ENCODE measurements at places on chromosomes 2 and 18.

- no peak for DNase-seq
Observed at GRCh38 chr18:59605633-59606192, 91.5 kb downstream of the CCBE1 start.

GRCh38 chr2:205034034-205034433 is 488.8 kb downstream of the PARD3B start:
- peak; percentile 45 for DNase-seq

DNA sequence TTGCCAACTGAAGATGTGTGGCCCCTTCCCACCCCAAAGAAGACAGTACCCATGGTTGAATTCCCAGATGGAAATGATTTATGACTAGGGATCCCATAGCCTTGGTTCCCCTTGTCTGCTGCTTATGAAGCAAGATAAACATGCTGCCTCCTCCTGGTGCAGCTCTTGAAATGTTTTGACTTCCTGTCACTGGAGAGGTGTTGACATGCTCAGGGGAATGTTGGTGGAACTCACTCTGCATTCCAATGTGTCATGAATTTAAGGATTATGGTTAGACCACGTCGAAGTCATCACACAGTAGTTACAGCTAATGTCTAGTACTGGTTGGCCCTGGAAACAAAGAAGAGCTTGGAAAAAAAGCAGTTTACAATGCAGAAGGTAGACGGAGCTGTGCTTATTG is 69.0 kb upstream of the FAM110C start:
- no peak for DNase-seq

GRCh38 chr2:197926673-197927072 is 122.3 kb downstream of the PLCL1 start:
- no peak for DNase-seq

DNA sequence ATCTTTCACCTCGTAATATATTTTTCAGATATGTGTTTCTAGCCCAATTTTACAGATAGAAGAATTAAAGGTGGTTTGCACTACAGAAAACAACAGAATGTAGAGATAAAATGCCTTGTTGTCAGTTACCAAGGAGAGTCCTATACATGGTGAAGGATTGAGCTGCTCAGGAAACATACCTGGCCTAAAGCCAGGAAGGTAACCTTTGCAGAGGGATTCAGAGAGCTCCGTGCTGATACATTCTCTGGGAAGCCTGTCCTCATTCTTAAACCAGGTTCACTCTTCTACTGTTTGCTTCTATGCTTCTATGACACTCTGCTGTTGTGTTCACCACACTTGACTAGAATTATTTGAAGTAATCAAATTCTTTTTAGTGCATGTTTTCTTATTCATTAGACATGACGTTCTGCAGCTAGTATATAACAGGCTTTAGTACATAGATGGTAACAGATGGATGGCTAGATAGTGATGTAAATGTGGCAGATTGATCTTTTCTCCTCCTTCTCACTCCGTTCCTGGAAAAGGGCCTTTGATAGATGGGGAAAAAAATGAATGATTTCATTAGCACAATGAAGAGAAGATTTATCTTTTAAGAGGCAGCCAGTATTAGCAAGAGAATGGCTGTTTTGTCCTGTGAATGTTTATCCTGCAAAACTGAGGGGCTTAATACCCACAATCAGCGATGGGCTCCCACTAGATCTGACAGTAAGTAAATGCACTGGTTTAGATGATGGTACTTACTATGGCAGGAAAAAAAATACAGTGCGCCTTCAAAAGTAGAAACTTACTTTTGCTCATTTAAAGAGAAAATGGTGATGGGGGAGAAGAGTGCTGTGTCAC is 589.6 kb upstream of the FAM98A start:
- DNase-seq = no peak

DNA sequence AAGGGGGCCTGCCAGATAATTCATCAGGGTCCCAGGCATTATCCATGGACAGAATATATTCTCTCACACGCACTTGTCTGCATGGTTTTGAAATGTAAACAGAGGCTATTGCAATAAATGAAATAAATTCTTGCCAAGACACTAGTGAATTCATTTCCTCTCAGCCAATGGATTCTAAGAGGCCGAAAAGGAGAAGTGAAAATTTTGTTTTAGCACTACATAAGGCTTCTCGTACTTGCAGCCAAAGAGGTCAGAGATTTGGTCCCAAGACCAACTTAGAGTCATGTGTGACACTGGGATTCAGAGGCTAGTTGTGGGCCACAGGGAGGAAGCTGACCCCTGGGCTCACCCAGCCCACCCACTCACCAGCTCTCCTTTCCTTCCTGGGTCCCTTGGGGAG is 184.1 kb upstream of the GLI2 start:
- DNase-seq = no peak

DNA sequence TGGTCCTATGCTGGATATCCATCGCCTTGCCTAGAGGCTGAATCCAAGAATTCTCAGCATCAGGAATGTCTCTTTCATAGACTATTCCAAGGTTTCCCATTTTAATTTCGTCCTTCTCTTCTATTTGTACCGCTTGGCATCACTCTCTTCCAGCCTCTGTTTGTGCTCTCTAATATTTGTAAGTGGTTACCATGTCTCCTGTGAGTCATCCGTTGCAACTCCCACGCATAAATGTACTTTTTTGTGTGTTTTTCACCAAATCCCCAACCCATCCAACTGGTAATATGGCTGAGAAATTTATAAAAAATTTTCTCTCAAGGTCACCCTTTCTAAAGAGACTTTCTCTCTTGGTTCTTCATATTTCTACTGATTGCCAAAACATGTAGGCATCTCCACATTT is 21.8 kb downstream of the COLEC12 start:
- no peak for DNase-seq

GRCh38 chr2:106816974-106817373 is 69.0 kb downstream of the ST6GAL2 start:
- no peak for DNase-seq

DNA sequence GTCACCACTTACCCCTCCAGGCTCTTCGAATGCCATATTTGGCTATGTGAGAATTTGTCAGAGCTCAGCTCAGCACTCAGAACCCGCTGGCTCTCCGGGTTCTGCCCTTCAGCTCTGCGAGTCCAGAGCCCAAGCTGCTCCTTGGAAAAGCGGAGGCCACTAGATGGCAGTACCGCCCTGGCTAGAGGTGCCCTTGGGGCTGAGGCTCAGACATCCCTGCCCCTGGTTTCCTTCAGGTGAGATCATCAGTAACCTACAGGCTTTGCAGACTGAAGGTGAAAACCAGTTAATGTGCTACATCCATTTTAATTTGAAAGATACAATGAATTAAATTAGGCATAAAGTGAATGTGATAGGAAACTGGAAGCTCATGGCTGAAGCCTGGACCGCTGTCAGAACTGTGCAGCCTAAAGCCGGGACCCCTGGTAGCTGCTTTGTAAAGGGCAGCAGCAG is 285.6 kb downstream of the AGAP1 start:
- no peak for DNase-seq

DNA sequence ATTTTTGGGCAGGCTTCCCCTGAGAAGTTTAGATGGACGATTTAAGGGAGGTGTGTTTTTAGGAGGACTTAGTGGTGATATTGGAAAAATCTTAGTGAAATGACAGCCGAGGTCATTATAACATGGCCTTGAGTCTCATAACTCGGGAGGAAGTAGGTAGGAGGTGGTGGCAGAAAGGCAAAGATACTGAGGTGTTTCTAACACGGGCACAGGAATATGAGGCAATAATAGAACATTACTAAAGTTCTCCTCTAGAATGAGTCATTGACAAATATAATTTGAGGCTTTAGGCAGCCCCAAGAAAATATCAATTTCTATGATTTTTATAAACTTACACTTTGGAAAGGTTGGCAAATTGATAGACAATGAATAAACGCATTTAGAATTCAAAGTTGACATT is 146.1 kb upstream of the ZEB2 start:
- no peak for DNase-seq

- DNase-seq = no peak
Observed at GRCh38 chr2:161170958-161171932, 11.0 kb downstream of the TANK start.

GRCh38 chr2:46241344-46241743 is 55.9 kb upstream of the EPAS1 start:
- no peak for DNase-seq

- no peak for DNase-seq
Observed at GRCh38 chr2:112008910-112009485, 46.1 kb upstream of the TMEM87B start.

DNA sequence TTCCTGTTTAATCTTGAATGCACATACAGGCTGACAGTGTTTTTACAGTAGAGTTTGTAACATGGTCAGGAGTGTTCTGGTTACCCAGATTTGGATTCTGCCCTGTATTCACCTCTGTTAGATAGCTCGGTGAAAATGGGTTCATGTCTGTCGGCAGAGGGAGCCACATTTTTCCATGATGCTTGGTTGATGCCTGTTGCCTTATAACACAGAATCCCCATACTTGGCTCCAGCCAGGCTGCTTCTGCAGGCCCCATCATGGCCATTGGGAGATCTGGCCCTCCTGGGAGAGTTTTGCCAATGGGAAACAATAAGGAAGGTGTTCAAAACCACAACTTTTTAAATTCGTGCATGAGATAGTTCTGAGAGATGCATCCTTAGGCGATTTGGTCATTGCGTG is 78.1 kb downstream of the WDSUB1 start:
- no peak for DNase-seq

GRCh38 chr2:40914666-40915065 is 462.8 kb upstream of the SLC8A1 start:
- DNase-seq = no peak

- no peak for DNase-seq
Observed at GRCh38 chr2:70937866-70938585, 2.3 kb downstream of the ATP6V1B1 start.

DNA sequence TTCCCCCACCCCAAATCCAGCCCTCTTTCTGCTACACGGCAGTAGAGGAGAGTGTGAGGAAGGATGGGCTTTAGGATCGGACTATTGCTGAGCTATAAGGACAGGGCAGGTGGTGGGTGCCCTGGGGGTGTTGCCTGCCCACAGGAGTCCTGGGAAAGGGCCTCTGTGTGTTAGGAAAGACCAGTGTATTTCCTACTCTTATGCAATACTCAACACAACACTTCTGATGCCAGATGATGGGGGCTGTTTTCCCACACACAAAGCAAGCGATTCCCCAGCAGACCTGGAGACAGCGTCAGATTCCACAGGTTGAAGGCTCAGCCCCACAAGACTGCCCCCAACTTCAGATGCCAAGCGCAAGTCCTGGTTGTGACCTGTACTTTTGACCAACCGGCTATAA is 91.0 kb upstream of the LCLAT1 start:
- no peak for DNase-seq

DNA sequence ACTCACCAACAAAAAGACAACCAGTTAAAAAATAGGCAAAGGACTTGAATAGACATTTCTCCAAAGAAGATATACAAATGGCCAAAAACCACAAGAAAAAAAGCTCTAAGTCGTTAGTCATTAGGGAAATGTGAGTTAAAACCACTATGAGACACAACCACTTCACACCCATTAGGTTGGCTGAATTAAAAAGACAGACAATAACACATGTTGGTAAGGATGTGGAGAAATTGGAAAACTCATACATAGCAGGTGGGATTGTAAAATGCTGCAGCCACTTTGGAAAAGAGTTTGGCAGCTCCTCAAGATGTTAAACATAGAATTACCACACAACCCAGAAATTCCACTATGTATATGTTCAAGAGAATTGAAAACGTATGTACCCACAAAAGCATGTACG is 117.6 kb upstream of the SPATS2L start:
- DNase-seq = no peak
